Stimulated activated CD8-positive, alpha-beta memory T cell treated with anti-CD3 and anti-CD28 coated beads, Interleukin-4, amount 100 ng/mL, for 4 hours (primary cell): ENCODE measurements at places on chromosomes 1 and 21.

DNA sequence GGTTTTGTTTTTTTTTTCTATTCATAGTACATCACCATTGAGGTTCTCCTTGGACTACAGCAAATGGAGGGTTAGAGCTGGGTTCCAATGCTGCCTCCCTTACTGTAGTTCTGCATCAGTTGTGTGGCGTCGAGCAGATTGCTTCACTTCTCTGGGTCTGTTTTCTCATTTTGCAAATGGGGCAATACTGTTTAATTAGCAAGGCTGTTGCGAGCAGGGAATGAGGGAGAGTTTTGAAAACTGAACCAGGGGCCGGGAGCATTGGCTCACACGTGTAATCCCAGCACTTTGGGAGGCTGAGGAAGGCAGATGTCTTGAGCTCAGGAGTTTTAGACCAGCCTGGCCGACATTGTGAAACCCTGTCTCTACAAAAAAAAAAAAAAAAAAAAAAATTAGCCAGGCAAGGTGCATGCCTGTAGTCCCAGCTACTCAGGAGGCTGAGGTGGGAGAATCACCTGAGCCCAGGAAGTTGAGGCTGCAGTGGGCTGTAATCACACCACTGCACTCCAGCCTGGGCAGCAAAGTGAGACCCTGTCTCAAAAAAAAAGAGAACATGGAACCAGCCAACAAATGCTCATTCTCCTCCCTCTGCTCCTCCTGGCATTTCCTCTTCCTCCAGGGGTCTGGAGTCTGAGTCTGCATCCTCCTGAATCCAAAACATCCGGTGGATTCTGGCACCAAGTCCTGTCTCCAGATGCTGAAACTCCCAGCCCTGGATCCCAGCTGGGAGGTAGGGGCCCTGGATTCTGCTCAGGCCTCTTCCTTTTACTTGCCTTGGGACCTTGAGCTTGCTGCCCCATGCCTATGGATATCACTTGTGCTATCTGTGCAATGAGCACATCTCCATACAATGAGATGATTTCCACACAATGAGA is 3.7 kb upstream of the PLOD1 start:
- no peak for DNase-seq

GRCh38 chr1:167202049-167202448 is 18.6 kb upstream of the POU2F1 start:
- DNase-seq, result no peak

- no peak for DNase-seq
These were observed 70.4 kb upstream of the LYST start for GRCh38 chr1:235937123-235937522.

DNA sequence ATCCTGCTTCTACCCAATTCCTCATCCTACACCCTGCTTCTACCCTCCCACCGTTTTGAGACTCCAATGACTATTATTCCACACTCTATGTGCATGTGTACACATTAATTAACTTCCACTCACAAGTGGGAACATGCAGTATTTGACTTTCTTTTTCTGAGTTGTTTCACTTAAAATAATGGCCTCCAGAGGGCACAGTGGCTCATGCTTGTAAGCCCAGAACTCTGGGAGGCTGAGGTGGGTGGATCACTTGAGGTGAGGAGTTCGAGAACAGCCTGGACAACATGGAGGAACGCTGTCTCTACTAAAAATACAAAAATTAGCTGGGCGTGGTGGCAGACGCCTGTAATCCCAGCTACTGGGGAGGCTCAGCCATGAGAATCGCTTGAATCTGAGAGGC is 464.8 kb downstream of the PTBP2 start:
- no peak for DNase-seq

GRCh38 chr1:240255922-240256321 is 164.2 kb downstream of the FMN2 start:
- no peak for DNase-seq

GRCh38 chr1:234725177-234726132 is 115.5 kb upstream of the IRF2BP2 start:
- DNase-seq, result peak; percentile 20

- no peak for DNase-seq
These were observed 975 bp upstream of the MNDA start for GRCh38 chr1:158830074-158830677.
